Astrocyte of the cerebellum (primary cell): ENCODE measurements at places on chromosomes 4 and X.

DNA sequence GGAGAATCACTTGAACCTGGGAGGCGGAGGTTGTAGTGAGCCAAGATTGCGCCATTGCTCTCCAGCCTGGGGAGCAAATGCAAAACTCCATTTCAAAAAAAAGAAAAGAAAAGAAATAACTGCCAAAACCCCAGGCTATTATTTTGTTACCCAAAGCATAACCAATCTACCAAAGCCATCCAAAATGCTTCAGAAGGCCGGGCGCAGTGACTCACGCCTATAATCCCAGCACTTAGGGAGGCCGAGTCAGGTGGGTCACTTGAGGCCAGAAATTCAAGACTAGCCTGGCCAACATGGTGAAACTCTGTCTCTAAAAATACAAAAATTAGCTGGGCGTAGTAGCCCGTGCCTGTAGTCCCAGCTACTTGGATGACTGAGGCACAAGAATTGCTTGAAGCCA lies 49.8 kb downstream of the SMIM31 start:
- no peak for DNase-seq

DNA sequence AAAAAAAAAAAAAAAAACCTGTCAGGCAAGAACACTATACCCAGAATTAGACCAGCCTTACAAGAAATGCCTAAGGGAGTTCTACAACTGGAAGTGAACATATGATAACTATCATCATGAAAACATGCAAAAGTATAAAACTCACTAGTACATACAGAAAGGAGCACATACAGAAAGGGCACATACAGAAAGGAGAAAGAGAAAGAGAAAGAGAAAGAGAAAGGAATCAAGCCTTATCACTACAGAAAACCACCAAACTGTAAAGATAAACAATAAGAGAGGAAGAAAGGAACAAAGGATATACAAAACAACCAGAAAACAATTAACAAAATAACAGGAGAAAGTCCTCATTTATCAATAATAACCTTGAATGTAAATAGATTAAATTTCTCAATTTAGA lies 50.4 kb downstream of the PHKA1 start:
- no peak for DNase-seq

- no peak for DNase-seq
Measured at GRCh38 chrX:1661048-1661921, 46.4 kb downstream of the ASMT start.

DNA sequence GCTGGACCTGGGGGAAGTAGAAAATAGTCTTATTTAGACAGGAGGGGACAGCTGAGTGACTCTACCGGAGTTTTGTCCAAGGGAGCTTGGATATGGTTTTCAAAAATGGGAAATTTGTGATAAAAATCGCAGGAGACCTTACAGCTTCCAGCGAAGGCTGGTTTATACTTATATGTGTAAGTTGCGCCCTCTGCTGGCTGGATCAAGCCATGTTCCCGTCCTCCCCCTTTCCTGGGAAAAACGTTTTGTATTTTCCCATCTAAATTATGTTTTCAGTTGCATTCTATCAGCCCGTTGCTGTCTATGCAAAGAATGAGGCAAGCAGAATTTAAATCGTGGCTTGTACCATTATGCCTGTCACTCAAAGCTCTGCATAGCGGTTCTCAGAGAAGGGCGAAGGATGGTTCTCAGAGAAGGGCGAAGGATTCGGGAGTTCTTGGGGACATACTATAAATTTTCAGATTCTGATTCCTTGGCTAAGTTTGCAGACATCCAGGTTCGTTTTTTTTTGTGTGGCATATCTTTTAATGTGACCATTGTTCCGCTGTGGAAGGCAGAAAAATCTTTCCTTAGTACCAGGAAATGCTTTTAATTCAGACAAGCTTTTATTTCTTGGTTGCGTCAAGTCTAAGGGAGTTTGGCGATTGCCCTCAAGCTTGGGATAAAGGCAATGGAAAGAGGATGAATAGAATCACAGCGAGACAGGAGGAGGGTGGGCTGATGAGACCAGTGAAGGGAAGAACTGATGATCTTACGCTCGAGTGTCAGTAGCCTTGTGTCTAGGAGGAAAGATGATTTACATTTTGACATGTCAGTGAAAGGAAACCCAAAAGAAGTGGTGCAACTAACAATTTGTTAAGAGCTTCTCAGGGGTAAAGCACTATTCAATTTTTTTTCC lies 128.5 kb upstream of the ARX start:
- DNase-seq: peak; percentile 32

- no peak for DNase-seq
Measured at GRCh38 chr4:95000076-95000648, 242.4 kb downstream of the BMPR1B start.
